Anterior cingulate cortex (tissue), 58 donors: ENCODE measurements at places on chromosomes 2 and 18.
A peak's percentile ranks its signal among the peaks of the same experiment; 100 is the strongest.

- no peak for DNase-seq
Measured at GRCh38 chr2:53209679-53210458, 557.7 kb upstream of the CHAC2 start.

- DNase-seq = no peak
Measured at GRCh38 chr2:189109921-189110397, 69.6 kb downstream of the COL5A2 start.

DNA sequence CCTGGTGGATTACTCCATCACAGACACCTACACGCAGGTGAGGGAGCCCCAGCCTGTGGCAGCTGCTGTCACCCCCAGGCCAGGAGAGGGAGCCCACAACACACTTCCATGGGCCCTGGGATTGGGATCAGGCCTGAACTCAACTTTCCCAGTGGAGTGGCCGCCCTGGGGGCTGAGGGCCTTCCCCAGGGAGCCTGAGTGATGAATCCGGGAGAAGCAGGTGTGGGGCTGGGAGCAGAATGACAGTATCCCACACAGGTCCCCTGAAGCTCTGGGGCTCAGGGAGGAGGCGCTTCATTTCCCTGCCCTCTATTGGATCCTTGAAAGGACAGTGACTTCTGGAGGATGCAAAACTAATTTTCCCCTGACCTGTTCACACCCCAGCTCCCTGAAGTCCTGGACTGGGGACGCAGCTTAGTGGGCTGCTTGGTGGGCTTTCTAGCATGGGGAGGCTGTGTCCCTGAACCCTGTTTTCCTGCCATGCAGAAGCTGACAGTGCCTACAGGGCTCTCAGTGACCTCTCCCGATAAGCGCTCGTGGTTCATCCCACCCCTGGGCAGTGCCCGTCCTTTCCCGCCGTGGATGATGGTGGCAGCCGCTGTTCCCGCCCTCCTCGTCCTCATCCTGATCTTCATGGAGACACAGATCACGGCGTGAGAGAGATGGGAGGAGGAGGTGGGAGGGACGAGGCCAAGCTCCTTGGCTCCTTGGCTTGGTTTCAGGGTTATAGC is 11.0 kb downstream of the SLC4A3 start:
- DNase-seq = no peak

- peak; percentile 5 for DNase-seq
Measured at GRCh38 chr2:88265352-88266303, 95.5 kb downstream of the THNSL2 start.

- no peak for DNase-seq
Measured at GRCh38 chr2:63755216-63755615, 86.5 kb upstream of the UGP2 start.

GRCh38 chr2:183089192-183089851 is 10.8 kb downstream of the DUSP19 start:
- DNase-seq = no peak

DNA sequence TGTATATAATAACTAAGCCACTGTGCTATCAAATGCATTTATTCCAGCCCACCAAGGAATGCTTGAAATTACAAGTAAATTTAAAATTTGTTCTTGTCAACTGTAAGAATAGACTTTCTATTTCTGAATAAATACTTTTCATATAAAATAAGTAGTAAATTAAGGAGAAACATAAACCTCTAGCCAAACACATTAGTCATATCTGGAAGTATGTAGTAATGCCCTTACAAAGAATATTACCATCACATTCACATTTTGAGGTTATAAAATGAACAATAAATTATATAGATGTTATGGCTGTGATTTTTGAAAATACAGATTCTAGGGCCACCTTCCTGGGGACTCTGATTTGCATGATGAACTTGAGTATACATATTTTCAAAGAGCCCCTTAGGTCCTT is 54.7 kb downstream of the SERPINB7 start:
- no peak for DNase-seq

DNA sequence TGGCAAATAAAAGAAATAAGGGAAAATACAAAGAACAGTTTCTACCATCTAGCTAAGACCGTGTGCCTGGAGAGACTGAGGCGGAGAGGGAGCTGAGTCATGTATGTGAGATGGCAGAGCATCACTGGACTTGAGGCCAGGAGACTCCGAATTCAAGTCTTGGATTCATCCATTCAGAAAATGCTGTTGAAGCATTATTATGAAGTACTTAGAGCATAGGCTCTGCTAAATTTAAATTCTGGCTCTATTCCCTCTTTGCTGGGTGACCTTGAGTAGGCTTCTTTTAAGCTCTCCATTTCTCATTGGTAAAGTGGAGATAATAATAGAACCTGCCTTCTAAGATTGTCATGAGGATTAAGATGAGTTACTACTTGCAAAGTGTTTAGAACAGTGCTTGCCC is 34.7 kb downstream of the NPHP1 start:
- no peak for DNase-seq

DNA sequence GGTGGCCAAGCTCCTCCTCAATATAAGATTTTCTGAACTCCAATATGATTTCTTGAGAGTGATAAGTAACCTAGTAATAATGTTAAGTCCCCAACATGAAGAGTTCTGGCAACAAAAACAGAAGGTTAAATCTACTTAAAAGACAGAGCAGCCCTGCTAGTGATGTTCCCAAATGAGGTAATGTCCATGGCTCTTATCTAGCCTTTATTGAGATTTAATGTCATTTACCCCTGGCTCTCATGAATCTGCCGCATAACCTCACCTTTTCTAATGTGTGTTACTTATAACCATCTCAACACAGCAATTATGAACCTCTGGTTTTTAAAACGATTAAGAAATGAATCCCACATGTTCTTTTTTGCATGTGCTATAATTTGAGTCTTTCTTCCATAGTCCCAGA is 167.5 kb upstream of the ZFP36L2 start:
- no peak for DNase-seq

DNA sequence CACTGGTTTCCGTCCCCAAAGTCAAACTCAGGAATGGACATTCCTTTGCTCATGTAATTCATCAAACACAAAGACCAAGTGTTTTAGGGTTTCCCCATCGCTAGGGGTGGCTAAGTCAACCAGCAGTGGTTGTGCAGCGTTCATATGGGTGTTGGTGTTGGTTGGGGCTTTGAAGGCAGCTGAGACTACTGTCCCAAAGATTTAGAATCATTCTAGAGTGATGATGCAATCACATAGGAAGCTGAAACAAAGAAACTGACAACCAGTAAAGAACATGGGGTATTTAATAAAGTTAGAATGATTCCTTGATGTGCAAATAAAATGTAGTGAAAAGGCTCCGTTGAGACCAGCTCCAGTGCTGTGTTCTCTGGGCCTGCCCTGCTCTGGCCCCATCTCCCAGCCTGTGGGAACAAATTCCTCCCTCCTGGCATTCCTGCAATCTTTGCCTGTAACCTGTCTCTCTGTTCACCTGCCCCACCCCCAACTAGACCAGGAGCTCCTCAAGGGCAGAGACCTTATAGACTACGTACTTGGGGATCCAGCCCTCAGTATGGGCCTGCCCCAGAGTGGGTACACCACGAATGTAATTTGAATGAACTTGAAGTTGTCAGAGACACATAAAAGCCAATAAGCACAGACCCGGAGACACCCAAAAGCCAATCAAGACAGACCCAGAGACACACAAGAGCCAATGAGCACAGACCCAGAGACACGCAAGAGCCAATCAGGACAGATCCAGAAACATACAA is 191.7 kb upstream of the TWIST2 start:
- no peak for DNase-seq

DNA sequence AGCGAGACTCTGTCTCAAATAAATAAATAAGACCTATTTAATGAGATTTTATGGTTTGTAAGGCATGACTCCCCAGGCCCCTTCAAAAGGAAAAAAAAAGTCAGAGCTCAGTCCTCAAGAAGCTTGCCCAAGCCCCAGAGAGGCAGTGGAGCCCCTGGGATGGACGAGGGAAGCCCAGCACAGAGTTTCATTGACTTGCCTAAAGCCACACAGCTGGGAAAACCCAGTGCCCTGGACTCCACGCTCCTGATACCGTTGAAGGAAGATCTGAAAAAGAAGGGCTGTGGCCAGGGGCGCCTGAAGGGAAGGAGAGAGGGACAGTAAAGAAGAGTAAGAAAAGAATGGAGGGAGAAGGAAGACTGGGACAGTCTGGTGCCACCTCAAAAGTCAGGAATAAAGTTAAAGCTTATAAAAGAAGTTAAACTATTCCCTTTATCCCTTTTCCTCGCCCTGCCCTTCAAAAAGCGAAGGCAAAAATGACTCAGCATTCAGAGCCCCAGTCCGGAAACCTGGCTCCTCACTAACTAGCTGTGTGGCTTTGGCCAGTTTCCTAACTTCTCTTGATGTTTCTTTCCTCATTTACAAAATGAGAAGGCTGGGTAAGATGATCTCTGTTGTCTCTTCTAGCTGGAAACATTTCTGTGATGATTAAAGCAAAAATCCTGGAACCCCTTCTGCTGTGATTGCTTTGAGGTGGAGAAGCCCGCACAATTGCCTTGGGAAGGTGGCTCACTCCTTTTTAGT is 46.7 kb downstream of the LYPD1 start:
- DNase-seq = no peak

DNA sequence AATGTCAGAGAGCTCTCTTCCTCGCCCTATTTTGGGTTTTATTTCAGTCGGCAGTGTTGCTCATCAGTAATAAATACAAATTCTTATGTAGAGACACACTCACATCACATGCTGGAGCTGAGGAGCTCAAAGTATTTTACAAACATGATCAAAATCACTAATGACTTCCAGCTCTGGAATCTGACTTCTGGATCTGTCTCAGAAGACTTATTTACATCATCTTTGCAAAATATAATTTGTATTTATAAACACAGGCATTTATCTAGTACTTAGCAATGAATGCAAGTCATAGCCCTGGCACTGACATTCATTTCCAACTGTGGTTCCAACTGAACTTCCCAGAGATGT is 327.1 kb downstream of the NCKAP5 start:
- no peak for DNase-seq
